GM04503 (cell line): ENCODE measurements at places on chromosomes 7 and 10.

GRCh38 chr10:119445935-119446317 is 96.6 kb downstream of the RGS10 start:
- DNase-seq, result no peak

DNA sequence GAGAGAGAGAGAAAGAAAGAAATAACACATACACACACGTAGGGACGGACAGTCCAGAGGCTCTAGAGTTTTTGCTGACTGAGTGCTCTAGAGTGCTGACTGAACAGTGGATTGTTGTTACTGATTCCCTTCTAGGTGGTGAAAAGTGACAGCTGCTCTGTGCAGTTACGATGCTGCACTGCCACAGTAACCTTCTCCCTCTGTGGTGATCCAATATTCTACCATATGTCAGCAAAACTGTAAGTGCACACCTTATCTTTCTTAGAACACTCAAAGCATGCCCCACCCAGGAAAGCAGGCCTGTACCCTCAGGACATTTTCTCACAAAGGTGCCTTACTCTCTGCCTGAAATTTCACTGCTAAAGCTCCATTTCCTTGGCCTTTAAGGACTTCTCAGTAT is 1023.5 kb downstream of the TYW1 start:
- DNase-seq, result no peak

GRCh38 chr10:103669243-103669929 is 175.9 kb downstream of the NEURL1 start:
- no peak for DNase-seq

DNA sequence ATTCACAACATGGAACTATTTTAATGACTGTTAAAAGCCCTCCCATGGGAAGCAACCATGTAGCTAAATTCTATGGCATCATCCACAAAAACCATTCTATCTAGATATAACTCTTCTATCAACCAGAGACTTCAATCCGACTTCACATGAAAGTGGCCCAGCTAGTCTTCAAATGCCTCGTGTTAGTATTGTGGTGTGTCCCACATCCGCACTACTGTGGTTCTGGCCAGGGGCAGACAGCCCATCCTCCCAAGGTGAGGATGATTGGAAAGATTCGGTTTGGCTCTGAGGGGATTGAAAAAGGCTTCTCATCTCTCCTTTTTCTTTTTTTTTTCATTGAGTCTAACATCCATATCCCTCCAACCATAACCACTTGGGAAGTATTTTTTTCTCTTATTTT is 253.0 kb upstream of the KLF6 start:
- no peak for DNase-seq

DNA sequence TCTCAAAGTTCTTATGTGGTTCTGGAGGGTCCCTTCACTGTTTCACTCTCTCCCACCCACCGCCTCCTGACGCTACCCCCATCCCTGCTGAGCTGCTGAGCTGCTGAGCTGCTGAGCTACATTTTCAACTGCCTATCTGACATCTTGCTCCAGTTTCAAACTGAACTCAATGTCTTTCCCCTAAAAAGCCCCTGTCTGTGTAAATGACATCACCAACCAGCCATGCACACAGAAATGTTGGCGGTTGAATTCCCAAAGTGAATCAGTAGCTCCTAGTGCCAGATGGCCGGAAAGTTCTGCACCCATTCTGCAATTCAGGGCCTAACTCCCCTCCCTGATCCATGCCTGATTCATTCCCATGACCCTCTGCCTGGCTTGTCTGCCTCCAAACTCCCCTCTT is 71.2 kb downstream of the WNT2 start:
- peak; percentile 84 for DNase-seq
